ENCODE measurements at places on chromosomes 2 and 18.

GRCh38 chr2:210476194-210477128 is at the start of gene LANCL1:
Gene LANCL1, minus strand, starts transcription at chr2:210476759. Its CDS starts 363 bp downstream, at chr2:210476396.
- peak; percentile 79 for DNase-seq

- no peak for DNase-seq
These were observed 175.4 kb downstream of the NRP2 start for GRCh38 chr2:205857520-205858237.

DNA sequence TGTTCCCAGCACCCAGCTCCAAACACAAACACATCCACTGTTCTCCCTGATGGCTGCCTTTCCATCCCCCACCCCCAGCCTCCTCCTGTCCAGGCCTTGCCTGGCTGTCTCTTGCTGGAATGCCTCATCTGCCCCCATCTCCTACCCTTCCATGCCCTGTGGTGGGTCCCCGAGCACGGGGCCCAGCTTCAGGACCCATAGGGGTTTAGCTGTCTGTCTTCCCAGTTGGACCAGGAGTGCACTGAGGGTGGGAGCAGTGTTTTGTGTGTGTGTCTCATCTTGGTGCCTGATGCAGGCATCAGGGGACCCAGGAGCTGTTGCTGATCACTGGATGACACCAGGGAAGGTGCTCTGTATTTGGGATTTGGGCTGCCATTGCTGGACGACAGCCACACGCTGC is 34.5 kb downstream of the GLI2 start:
- DNase-seq: no peak

- peak; percentile 51 for DNase-seq
These were observed 30.1 kb upstream of the PNO1 start for GRCh38 chr2:68127358-68128242.

DNA sequence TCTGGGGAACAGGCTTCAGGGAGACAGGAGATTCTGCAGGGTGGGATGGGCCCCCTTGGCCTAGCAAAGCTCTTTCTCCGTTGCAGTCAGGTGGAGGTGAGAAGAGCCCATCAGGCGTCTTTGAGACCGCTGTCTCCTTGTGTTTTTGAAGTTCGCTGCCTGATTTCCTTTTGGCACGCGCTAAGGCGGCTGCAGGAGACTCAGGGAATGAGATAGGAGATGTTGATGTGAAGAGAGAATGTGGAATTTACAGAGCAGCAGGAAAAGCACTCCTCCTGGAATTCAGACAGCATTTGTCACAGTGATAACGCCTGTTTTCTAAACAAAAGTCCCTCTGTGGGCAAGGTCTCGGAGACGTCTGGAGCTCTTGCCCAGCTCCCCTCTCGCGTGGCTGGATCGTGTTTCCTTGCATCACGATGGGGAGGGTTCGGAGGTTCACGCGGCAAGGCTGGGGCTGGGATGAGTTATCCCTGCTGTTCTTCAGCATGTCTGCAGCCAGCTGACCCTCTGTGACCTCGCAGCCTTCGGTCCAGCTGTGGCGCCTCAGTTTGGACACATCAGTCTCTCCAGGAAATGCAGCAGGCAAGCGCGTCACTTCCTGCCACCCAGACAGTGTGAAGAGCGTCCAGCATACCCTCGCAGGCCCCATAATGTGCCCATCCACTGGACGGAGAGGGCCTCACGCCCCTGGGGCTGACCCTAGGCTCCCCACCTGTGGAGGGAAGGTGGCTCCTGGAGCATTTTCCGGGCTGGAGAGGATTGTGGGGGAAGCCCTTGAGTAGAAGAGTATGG is 30.2 kb downstream of the GLI2 start:
- no peak for DNase-seq

GRCh38 chr18:12608301-12608700 is 49.6 kb downstream of the SPIRE1 start:
- no peak for DNase-seq

- no peak for DNase-seq
These were observed 49.2 kb upstream of the PDIA6 start for GRCh38 chr2:10861765-10862164.

DNA sequence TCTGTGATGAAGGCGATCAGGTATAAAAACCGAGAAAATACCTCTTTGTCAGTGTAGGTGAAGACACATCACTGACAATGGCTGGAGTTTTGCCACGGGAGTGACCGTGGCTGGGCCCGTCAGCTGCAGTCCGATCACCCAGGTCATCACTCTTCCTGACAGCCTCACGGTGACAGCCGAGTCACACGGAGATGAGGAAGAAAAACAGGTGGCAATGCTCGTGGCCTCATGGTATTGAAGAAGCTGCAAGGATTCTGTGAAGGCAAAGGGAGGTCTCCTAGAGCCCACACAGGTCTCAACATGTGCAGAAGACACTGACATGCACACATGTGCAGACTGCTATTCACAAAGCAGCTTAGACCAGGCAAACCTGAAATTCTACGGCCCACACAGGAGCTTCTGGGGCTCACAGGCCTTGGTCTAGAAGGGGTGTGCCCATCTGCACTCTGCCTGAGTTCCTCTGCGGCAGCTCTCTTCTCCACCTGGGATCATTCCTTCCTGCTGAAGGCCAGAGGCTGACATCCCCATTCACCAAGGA is 7.4 kb downstream of the COPS9 start:
- DNase-seq: no peak

DNA sequence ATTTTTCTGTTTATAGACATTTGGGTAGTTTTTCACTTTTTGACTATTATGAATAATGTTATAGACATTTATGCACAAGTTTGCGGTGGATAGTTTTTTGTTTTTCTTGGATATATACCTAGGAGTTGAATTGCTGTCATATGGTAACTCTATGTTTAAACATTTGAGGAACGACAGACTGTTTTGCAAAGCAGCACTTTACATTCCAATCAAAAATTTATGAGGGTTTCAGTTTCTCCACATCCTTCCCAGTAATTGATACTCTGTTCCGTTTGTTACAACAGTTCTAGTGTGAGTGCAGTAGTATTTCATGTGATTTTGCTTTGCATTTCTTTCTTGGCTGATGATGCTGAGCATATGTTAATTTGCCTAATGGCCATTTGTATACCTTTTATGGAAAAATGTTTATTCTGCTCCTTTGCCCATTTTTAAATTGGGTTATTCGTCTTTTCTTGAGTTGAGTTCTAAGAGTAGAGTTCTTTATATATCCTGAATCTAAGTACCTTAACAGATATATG is 617.3 kb upstream of the LRATD1 start:
- DNase-seq: no peak

GRCh38 chr2:8571301-8571791 is 110.5 kb upstream of the ID2 start:
- DNase-seq: no peak

DNA sequence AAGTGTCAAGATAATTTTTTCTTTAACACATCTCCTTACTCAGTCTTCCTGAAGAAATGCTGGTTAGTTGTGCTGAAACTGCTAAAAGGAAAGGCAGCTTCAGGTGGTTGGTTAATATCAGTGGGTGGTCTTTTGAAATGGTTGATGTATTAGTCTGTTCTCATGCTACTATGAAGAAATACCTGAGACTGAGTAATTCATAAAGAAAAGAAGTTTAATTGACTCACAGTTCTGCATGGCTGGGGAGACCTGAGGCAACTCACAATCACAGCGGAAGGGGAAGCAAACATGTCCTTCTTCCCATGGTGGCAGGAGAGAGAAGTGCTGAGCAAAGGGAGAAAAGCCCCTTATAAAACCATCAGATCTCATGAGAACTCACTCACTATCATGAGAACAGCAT is 125.9 kb upstream of the CYRIA start:
- no peak for DNase-seq

DNA sequence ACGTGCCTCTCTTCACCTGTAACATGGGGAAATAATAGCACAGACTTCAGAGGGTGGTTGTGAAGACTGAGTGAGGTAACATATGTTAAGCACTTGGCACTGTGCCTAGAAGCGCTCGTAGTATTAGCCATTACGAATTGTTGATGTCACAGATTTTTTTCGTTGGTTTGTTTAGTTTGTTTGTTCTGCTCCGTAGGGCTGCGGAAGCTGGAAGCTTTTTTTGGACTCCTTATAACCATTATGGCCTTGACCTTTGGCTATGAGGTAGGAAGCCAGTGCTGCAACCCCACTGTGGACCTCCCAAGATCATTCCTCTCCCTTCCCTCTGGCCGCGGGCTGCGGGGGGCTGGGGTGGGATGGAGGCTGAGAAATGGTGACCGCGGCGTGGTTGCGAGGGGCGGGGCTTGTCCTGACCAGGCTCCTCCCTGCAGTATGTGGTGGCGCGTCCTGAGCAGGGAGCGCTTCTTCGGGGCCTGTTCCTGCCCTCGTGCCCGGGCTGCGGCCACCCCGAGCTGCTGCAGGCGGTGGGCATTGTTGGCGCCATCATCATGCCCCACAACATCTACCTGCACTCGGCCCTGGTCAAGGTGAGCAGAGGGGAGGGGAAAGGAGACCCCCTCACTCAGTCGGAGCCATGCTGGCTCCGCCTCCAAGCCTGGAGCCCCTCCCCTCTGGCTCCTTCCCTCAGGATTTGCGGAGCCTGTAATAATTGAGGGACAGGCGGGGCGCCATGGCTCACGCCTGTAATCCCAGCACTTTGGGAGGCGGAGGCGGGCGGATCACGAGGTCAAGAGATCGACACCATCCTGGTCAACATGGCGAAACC is 5.5 kb downstream of the SLC11A1 start:
- no peak for DNase-seq

DNA sequence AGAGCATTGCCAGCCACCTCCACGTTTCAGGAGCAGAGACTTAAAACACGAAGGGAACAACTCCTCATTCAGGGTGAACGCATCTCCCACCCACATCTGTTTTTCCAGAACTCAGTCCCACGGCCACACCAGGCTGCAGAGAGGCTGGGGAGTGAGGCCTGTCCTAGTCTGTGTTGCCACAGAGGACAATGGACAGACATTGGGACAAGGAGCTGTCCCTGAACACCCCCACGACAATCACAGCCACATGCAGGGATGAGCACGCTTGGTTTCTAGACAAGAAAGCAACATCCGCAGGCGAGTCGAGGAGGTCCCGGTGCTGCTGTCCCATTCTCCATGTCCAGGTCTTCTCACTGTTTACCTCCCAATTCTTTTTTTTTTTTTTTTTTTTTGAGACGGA is 167.4 kb downstream of the EIPR1 start:
- DNase-seq: no peak
